ENCODE measurements at places on chromosomes 7 and 10. TPM values are rescaled to one million over a fixed set of nuclear protein-coding genes. Genes with fewer than 3 reads are reported as not detected.

- no peak for DNase-seq
These were observed 6.2 kb downstream of the ZYX start for GRCh38 chr7:143387156-143387975.

- DNase-seq: no peak
These were observed 341.9 kb downstream of the TNS3 start for GRCh38 chr7:47239931-47240421.

GRCh38 chr7:69811476-69812308, 213.4 kb downstream of the AUTS2 start:
- DNase-seq: no peak

STEAP1 gene
- polyA plus RNA-seq: 0.29 TPM

BMPR1A gene
- 6.7 TPM for polyA plus RNA-seq

- DNase-seq: no peak
These were observed 230.4 kb downstream of the LRRTM3 start for GRCh38 chr10:67156239-67156638.

GRCh38 chr7:155590215-155591018, 44.1 kb upstream of the CNPY1 start:
- DNase-seq: peak; percentile 13

JAKMIP3 gene
- 2.7 TPM for polyA plus RNA-seq

DNA sequence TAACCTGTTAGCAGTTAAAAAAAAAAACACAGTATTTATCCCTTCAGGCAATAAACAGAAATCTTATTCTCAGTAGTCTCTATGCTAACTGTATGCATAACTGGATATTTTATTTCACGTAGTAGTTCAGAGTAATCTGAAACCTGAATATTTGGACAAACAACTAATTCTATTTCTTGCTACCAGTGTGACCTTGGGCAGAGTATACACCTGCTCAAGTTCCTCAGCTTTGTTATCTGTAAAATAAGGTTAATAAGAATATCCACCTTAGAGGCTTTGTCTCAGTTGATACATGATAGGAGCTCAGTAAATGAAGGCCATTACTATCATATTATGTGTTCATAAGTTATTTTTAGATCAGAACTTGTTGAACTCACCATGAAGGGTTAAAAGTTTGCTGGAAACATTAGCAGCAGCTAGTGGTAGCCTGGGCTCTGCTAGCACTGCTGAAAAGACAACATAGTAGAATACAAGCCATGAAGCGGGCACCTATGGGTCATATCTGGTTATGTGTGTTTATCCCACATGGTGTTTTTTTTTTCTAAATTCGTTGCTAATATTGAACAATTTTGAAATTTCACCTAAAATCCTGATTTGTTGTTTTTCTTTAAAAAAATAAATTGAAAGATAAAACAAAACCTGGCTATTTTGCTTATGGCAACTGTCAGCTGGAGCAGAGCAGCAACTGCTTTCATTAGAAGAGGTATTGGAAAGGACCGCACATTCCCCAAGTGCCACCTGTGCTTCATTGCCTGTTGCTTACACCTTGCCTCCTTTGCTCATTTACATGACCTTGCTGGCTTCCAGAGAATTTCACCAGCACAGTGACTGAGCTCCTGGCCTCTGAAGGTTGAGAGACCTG, 303.0 kb downstream of the PRKG1 start:
- DNase-seq: no peak

- no peak for DNase-seq
These were observed 347.8 kb downstream of the ETV1 start for GRCh38 chr7:13641714-13642113.

OLAH gene
- not detected for polyA plus RNA-seq

GRCh38 chr10:22837771-22838170, 90.1 kb upstream of the ARMC3 start:
- DNase-seq: no peak

DNA sequence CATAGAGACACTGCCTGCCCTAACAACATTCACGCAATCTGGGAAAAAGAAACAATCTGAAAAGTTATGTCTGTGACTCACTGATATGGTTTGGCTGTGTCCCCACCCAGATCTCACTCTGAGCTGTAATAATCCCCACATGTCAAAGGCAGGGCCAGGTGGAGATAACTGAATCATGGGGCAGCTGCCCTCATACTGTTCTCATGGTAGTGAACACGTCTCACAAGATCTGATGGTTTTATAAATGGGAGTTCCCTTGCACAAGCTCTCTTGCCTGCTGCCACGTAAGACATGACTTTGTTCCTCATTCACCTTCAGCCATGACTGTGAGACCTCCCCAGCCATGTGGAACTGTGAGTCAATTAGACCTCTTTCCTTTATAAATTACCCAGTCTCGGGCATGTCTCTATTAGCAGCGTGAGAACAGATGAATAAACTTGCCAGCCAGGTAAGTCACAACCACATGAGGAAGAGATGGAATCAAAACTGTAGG, 341.5 kb upstream of the AOAH start:
- no peak for DNase-seq

DNA sequence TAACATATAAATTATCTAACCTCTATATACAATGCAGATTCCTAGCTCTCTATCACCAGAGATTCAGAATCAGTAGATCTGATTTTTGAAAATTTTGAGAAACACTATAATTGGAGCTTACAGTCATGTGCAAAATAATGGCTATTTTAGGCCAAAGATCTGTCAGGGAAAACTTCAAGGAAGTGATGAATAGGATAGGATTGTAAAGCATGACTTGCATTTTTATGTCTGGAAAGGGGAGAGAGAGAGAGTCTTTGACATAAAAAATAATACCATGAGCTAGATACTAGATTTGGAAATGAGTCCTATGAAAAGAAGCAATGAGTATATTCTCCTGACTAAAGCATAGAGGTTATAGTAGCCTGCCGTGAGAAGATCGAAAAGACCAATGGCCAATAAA, 181.1 kb downstream of the SDHAF3 start:
- no peak for DNase-seq

DNA sequence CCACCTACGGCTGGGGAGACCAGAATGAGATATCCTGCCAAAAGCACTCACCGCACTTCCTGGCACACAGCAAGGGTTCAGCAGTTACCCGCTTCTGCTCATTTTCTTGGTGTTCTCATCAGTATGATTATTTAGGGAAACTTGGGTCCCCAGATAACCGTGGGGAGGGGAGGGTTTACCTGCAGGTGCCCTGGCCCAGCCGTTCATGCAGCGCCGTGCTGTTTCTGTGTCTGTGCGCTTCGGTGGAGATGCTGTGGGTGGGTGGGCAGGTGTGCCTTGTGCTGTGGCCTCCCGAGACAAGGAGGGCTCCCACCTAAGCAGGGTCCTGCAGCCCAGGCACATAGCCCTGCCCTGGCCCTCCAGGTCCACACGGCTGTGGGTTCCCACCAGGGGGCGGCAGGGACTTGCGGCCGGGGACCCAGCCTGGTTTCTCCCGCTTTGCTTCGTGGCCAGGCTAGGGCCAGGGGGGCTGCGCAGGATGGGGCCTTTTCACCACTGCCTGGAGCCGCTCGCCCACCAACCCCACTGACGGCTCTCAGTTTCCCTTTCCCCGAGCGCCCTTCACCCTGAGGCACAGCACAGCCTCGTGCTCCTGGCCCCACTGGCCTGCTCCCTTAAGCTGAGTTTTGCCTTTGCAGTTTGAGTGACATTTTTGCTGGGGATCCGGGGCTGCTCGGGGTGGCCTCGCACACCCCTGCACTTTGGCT, 78.5 kb downstream of the LHPP start:
- peak; percentile 70 for DNase-seq

CALD1 gene
- 69.9 TPM for polyA plus RNA-seq

- peak; percentile 64 for DNase-seq
These were observed 34.3 kb downstream of the INPP5A start for GRCh38 chr10:132571650-132572544.

DNA sequence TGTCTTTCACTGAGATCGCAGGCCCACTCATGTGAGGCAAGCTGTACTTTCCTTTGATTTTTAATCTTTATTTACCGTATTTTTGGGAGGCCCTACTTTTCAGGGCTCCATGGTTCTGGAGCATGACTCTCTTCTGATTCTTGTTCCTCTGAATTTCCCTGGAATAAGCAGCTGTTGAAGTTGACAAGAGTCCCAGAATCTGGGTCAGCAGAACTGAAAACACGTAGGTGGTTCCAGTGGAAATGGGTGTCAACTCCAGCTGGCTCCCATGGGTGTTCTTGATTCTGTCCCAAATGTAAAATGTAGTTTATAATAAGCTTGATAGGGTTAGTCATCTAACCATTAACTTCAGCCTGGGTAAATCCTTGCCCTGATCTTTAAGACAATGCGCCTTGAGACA, 409.4 kb downstream of the GATA3 start:
- no peak for DNase-seq

GRCh38 chr10:121490871-121491519, 107.2 kb downstream of the FGFR2 start:
- DNase-seq: peak; percentile 22

DNA sequence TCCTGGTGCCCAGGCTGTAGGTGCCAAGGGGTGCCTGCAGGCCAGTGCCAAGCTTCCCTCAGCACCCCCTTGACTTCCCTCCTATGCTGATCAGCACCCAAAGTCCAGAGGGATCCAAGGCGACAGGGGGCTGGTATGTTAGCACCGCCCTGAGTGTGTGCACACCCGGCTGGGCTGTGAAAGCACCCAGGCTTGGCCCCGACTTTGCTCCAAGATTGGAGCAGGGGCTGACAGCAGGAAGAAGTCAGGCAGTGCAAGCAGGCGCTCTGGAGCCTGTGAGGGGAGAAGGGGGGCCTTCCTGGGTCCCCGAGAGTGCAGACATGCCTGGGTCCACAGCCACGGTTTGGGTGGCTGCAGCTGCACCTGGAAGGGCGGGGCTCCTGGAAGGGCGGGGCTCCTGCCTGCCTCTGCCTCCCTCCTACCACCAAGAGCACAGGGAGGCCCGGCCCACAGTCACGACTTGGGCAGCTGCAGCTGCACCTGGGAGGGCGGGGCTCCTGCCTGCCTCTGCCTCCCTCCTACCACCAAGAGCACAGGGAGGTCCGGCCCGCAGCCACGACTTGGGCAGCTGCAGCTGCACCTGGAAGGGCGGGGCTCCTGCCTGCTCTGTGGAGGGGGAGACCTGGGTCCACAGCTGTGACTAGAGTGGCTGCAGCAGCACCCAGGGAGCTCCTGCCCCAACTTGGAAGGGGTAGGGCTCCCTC, 30.2 kb upstream of the ZMYND11 start:
- DNase-seq: no peak

CUZD1 gene
- polyA plus RNA-seq: 0.23 TPM

DNA sequence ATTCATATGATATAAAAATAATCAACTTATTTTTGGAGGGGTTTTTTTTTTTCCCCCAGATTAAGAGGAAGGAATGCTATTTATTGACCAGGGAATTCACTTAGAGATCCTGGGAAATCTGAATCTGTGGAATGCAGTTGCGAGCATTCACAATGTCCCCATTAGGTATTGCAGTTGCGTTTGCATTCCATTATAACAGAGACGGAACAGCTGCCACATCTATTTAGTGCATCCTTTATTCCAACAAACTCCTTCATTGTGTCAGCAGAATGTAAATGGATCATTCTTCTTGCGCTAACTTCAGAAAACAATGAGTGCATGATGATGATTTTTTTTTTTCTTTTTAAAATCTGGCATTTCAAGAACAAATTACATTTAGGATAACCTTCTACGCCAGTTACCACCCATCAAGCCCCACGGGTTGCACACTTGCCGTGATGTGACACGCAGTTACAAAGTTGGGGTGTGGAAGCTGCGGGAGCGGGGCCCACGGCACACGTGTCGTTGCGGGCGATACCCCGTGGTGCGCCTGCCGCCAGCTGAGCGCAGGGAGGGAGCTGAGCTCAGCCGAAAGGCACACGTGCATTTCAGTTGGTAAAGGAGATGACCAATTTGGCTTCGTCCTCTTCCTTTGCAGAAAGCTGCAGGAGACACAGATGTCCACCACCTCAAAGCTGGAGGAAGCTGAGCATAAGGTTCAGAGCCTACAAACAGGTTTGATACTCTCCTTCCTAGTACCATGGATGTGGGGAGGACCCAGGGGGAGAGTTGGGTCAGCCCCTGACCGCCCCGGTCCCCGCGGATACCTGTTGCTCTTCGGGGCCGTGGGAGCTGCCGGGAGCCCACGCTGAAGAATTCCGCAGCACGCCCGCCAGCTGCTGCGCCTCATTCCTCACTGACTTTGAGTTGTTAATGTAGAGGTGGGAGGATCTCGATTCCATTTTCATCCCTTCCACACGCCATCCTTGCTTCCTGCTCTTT, 175.3 kb upstream of the SH2B2 start:
- no peak for DNase-seq

AS3MT gene
- polyA plus RNA-seq: 59.4 TPM

HHEX gene
- polyA plus RNA-seq: 5.2 TPM

DNA sequence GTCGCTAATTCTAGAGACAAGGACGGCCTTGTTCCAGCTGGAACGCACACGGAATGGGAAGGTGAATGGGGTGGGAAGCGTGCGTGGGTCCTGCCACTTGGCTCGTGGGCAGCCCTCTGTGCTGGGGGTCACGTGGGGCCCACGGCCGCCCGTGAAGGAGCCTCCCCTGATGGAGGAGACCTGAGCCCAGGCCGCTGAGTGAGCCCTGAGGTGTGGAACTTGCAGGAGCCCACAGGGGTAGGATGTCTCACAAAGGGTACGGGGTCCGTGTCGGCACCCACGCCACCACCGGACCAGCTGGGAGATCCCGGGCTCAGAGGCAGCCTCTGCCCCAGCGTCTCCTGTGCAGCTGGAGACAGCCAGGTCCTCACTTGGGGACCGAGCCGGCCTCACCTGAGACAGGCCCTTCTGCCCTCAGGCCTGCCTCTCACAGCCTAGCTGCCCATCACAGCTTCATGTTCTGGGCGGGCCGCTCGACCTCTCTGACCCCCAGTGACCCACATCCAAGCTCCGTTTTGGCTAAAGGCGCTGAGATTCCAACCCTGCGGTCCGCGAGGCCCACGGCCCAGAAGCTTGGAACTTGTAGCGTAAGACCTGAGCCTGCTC, 84.8 kb downstream of the FOXL3 start:
- DNase-seq: no peak

GRCh38 chr10:70615784-70616522, 13.4 kb upstream of the PRF1 start:
- no peak for DNase-seq

DNA sequence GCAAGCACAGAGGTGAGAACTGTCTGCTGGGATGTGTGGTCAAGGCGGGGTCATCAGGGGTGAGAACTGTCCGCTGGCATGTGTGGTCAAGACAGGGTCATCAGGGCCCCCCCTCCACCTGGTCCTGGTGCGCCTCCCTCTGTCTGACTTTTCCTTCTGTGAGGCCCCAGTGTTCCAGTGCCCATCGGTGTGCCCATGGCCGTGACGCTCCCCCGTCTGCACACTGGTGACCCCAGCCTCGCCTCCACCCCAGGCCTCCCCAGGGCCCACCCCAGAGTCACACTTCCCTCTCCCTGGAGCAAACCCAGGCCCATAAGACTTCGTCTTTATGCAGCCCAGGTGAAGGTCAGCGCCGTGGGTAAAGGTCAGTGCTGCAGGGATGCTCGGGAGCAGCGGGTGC, 70.1 kb upstream of the TCERG1L start:
- no peak for DNase-seq

ICA1 gene
- polyA plus RNA-seq: 33.4 TPM

TMEM176B gene
- 15.9 TPM for polyA plus RNA-seq

GRCh38 chr7:115066050-115066449, 144.2 kb downstream of the MDFIC start:
- no peak for DNase-seq
